ENCODE measurements at places on chromosomes 3 and 15.

GRCh38 chr15:84727429-84727828 lies 11.5 kb upstream of the SEC11A start:
- no peak for DNase-seq

DNA sequence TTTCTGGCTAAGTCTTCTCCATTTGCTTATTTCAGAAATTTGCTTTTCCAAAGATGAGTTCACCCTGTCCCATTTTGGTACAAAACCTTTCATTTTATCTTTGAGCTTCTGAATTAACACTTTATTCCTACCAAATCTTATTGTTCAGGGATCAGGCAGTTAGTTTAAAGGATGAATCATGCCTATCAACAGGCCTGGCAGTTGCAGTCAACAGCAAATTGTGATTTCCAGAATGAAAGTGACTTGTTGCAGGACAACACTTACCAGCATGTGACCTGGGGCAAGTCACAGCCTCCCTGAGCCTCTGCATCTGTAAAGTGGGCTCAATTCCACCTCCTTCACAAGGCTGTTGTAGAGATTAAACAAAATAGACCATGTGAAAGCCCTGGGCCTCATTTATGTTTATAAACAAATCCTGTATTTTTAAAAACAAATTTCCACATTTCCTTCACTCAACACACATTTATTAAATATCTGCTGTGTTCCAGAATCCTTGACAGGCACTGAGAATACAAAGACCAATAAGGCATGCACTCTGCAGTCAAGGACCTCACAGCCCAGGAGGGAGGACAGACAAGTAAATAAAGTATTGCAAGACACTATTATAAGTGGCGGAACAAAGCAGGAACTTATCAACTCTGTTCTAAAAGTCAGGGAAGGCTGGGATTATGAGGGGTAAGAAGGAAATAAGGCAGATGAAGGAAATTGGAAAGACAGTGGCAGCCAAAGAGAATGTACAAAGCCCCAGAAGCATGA lies 359.1 kb upstream of the IL12A start:
- no peak for DNase-seq

GRCh38 chr3:18121020-18121419 lies 304.1 kb downstream of the SATB1 start:
- DNase-seq = no peak

DNA sequence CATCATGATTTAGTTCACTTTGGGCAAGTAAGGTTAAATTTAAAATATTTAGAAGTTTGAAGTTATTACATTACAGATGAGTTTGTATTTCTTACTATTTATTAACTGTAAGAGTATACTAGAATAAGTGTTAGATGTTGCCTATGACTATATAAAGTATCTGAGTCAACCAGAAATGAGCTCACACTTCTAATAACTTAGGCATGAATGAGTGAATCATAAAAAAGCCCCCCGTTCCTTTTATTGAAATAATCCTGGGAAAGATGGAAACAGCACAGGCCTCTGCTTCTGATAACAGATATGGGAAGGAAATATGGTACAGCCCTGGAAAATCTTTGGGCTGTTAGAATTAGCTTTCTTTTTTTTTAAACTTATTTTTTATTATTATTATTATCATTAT lies 66.6 kb upstream of the TGFBR2 start:
- DNase-seq = no peak

GRCh38 chr3:162632672-162633071 lies 1136.1 kb downstream of the OTOL1 start:
- DNase-seq = no peak

GRCh38 chr15:38611228-38611627 lies 46.6 kb upstream of the RASGRP1 start:
- no peak for DNase-seq

- no peak for DNase-seq
Observed at GRCh38 chr15:66503780-66504562, 684 bp downstream of the RPL4 start.

DNA sequence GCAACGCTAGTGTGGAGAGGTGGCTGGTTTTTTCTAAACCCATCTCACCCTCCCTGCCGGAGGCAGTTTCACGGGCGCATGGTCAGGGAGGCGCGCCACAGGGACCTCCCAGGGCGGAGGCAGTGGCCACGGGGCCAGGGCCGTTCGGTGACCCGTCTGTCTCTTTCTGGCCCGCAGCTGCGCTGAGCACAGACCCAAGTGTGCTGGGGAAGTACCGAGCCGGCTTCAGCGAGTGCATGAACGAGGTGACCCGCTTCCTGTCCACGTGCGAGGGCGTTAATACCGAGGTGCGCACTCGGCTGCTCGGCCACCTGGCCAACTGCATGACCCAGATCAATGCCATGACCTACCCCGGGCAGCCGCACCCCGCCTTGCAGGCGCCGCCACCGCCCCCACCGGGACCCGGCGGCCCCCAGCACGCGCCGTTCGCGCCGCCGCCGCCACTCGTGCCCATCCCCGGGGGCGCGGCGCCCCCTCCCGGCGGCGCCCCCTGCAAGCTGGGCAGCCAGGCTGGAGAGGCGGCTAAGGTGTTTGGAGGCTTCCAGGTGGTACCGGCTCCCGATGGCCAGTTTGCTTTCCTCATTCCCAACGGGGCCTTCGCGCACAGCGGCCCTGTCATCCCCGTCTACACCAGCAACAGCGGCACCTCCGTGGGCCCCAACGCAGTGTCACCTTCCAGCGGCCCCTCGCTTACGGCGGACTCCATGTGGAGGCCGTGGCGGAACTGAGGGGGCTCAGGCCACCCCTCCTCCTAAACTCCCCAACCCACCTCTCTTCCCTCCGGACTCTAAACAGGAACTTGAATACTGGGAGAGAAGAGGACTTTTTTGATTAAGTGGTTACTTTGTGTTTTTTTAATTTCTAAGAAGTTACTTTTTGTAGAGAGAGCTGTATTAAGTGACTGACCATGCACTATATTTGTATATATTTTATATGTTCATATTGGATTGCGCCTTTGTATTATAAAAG lies 1.8 kb downstream of the HES1 start:
- peak; percentile 40 for DNase-seq

DNA sequence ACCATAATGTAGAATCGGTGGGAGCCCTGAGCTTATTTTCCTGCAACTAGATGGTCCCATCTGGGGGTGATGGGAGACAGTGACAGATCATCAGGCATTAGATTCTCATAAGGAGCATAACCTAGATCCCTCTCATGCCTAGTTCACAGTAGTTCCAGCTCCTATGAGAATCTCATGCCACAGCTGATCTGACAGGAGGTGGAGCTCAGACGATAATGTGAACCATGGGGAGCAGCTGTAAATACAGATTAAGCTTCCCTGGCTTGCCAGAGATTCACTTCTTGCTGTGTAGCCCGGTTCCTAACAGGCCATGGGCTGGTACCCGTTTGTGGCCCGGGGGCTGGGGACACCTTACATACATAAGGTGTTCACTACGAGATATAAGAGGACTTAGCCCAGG lies 67.5 kb upstream of the LRRFIP2 start:
- DNase-seq = no peak

GRCh38 chr3:177529071-177529550 lies 331.8 kb upstream of the TBL1XR1 start:
- no peak for DNase-seq

- no peak for DNase-seq
Observed at GRCh38 chr3:65443739-65444446, 594.8 kb downstream of the MAGI1 start.

DNA sequence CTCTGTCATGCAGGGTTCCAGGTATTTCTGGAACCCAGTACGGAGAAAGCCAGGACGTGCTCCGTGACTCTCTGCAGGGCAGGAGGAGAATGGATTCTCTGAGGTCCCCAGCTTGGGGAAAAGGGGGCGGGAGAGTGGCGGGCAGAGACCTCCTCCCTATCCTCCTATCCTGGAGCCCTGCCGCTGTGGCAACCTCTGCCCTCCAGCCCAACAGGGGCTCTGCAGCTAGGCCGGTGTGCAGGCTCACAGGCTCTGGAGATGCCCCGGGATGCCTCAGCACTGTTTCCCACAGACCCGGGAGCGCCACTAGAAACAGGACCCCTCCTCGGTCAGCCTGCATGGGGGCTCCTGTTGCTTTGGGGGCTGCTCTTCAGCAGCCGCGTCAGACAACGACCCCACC lies 43.1 kb downstream of the NUP210 start:
- no peak for DNase-seq

- no peak for DNase-seq
Observed at GRCh38 chr3:167969548-167969947, 126.2 kb downstream of the GOLIM4 start.

GRCh38 chr3:29853841-29854397 lies 573.0 kb downstream of the RBMS3 start:
- no peak for DNase-seq

- DNase-seq = no peak
Observed at GRCh38 chr15:67403428-67404154, 117.3 kb upstream of the C15orf61 start.

DNA sequence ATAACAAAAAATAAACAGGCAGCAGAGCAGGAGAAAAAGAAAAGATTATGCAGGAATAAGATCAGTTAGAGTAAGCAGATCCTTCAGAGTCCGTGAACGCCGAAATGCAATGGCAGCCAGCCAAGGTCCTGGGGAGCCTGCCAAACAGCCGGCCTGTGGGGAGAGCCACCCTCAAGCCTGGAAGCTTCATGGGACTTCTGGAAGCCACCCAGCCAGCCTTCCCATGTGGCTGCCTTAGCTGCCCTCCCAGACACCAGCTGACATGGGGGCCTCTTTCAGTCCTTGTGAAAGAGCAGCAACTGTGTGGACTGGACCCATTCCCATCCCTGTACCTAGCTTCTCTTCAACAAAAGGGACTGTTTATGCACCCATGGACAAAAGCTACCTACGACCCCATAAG lies 64.9 kb upstream of the RAD18 start:
- DNase-seq = no peak

GRCh38 chr3:195078891-195079440 lies 192.0 kb downstream of the XXYLT1 start:
- DNase-seq = no peak

GRCh38 chr3:47001731-47002170 lies 22.3 kb downstream of the NBEAL2 start:
- DNase-seq = no peak

DNA sequence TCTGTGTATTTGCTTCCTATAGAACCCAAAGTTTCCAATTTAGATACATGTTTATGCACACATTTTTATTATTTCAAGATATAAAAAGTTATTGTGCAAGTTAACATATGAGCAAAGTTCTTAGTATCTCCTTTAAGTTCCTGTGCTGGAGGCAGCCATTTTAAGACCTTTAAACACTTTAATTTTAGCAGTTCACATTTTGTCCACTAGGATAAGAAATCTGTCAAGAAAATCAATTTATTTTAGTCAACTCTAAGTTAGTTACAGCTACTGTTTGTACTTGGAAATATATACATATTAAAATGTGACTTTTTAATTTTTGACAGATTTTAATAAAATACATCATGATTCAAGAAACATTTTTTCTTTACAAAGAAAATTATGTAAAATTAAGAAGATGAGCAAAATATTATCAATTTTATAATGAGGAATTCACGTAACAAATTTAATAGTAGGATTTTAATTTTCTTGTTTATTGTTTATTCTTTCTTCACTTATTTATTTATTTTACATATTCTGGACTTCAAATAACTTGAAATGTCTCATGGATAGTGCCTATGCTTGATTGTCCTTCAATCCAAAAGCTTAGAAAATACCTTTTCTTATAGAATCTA lies 402.6 kb upstream of the GBE1 start:
- DNase-seq = no peak

DNA sequence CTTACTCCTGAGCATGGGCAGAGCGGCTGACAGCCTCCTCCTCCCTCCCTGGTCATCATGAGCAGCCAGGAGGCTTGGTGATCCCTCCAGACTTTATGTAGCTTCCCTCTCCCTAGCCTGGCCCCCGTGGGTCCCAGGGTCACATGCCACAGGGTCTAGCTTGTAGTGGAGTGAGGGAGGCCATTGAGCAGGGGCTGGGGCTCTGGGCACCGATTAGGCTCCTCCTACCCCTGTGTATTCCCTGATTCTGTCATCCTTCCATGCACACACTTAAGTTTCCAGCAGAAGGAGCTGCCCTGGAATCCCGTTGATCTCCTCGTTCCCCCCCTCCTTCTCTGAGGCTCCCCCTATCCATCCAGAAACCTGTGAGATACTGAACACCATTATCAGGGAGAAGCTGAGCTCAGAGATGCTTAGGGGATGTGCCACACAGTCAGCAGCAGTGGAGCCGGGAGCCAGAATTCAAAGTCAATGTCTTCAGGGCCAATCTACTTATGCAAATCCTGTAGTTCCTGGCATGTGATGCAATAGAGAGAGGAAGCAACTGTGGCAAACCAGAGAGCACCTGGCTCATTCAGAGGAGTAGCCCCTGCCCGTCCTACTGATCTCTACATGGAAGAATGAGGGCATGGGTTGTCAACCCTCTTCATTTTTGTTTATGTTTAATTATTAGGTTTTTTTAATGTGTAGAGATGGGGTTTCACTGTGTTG lies 17.2 kb downstream of the CCDC33 start:
- DNase-seq = no peak

- DNase-seq = no peak
Observed at GRCh38 chr3:183185696-183186095, 23.2 kb upstream of the LAMP3 start.

DNA sequence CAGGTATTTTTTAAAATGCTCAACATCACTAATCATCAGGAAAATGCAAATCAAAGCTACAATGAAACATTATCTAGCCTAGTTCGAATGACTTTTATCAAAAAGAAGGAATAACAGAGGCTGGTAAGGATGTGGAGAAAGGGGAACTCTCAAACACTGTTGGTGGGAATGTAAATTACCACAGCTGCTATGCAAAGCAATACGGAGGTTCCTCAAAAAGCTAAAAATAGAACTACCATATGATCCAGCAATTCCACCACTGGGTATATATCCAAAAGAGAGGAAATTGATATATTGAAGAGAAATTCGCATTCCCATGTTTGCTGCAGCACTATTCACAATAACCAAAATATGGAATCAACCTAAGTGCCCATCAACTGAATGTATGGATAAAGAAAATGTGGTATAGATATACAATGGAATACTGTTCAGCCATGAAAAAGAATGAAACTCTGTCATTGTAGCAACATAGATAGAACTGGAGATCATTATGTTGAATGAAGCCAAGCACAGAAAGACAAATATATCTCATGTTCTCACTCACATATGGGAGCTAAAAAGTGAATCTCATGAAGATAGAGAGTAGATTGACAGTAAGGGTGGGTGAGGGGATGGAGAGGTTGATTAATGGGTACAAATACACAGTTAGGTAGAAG lies 19.7 kb upstream of the CLN6 start:
- no peak for DNase-seq

GRCh38 chr15:85423256-85423655 lies 42.9 kb downstream of the AKAP13 start:
- no peak for DNase-seq

GRCh38 chr3:34016925-34017587 lies 218.6 kb downstream of the PDCD6IP start:
- no peak for DNase-seq

DNA sequence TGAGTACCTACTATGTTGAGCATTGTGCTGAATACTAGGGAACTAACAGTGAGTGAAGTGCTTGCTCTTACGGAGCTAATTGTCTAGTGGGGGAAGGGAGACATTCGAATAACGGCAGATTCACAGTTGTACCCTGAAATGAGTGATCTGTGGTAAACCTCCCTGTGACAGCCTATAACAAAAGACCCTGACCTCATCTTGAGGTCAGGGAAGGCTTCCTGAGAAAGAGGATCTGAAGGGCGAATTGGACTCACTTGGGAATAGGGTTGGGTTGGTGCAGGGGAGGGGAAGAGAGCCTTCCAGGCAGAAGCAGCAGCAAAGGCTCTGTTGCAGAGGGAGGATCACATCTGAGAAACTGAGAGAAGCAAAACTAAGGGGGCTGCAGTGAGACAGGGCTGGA lies 13.2 kb downstream of the HPS3 start:
- DNase-seq = no peak
